ENCODE measurements at places on chromosomes 3 and 15.

- no peak for DNase-seq
Measured at GRCh38 chr3:138389841-138390581, 41.6 kb downstream of the MRAS start.

DNA sequence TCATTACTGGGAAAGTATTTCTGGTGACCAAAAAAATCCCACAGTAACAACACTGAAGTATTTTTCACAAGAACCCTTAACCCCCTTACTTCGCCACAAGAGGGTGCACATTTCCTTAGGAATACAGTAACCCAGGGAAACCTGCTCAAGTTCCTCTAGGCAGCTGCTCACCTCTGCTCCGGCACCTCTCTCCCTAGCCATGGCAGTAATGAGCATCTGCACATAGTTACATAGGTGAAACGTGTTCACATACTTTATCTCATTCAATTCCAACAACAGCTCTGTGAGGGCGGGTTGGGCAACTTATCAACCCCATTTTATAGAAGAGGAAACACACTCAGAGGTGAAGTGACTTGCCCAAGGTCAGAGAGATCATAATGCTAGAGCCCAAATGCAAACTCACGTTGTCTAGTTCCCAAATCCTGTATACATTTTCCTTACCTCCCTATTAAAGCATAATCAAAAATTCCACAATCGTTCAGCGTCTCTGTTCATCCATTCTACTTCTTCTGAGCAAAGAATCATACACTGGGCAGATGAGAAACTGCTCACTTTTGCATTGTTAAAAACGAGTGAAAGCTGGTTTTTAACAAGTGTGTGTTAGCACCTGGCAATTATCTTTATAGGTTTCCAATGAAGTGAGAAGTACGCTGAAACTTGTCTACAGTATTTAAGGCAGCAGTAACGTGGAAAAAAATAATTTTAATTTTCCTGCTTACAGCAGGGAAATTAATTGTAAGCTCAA lies 90.7 kb downstream of the IGF2BP2 start:
- DNase-seq, result peak; percentile 22

- no peak for DNase-seq
Measured at GRCh38 chr3:195908694-195909581, 587 bp upstream of the TNK2 start.

DNA sequence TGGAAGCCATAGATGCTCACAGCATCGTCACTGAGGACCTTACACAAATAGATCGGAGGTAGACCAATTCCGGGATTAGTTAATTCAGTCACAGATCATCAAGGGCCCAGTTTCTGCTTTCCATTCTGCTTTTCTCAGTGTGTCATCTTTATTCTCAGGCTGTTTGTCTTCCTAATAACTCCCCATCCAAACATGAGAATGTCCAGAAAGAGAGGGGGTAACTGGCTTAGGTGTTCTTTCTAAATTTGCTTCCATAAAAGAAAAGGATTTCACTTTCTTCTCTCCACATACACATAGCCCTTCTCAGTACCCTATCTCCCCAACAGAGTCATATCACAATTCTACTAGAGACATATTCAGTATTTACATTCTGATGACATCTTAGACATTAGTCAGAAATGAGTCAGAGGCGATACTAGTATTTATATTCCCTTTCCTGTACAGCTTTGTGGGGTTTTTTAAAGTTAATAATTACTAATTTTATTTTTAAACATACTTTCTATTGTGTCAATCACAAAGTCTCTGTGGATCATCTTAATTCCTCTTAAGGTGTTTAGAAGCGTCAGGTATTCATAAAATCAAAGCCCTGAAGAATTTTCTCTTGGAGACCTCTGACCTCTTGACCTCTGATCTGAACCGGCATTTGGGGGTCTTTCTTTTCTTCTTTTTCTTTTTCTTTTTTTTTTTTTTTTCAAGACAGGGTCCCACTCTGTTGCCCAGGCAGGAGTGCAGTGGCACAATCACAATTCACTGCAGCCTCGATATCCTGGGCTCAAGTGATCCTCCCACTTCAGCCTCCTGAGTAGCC lies 24.3 kb upstream of the IL12A start:
- DNase-seq, result peak; percentile 42

GRCh38 chr3:33803252-33803651 lies 4.8 kb downstream of the PDCD6IP start:
- no peak for DNase-seq

- no peak for DNase-seq
Measured at GRCh38 chr3:50599115-50599715, 12.4 kb downstream of the CISH start.

DNA sequence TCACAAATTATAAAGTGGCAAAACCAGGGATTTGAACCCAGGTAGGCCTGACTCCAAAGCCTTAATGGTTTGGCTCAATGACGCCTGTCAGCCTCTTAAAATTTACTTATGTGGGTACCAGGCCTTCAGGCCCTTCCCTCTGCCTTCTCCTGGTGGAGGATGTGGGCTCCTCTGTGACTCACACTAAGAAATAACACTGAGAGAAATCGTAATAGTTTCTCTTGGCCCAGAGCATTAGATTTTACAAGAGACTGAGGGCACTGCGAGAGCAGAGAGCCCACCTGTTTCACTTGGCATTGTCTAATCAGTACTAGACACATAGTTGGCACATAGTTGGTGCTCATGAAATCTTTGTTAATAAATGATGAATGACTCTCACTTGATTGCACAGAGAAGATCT lies 505.2 kb downstream of the SHQ1 start:
- no peak for DNase-seq

GRCh38 chr3:63030666-63031065 lies 155.4 kb upstream of the CADPS start:
- no peak for DNase-seq

GRCh38 chr15:97078591-97078990 lies 748.1 kb downstream of the NR2F2 start:
- no peak for DNase-seq

GRCh38 chr3:52012699-52013098 lies 17.0 kb upstream of the RPL29 start:
- DNase-seq, result no peak
